NT2/D1 (cell line): ENCODE measurements at places on chromosomes 7 and 10.

DNA sequence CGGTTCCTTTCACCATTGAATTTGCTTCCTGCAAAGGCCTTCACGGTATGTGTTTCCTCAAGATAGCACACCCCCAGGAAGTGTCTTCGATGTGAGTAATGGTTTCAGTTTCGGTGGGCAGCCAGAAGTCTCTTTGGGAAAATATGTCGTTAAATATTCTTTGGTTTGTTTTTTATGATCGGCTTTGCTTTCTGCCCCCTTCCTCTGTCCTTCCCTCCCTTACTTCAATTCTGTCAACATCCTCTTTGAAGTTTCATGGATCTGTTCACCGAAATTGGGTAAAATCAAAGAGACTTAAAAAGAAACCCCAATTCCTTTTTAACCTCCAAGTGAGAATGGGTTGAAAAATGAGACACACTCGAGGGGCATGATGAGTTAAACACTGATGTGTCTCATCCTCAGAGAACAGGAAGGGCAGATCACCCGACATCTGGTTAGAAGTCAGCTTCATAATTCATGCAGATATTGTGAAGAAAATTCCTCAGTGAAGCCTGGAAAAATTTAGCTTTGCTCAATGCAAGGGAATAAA, 170.8 kb upstream of the HABP2 start:
- no peak for DNase-seq

- no peak for DNase-seq
Measured at GRCh38 chr10:87935290-87936141, 72.1 kb downstream of the PTEN start.

GRCh38 chr10:43126759-43127424, 11.4 kb upstream of the CSGALNACT2 start:
- DNase-seq, result no peak

GRCh38 chr10:69449841-69450240, 1.4 kb upstream of the TSPAN15 start:
- DNase-seq, result no peak

GRCh38 chr10:28169525-28169924, 133.3 kb downstream of the MPP7 start:
- no peak for DNase-seq

GRCh38 chr10:117539361-117539773, 3.2 kb upstream of the EMX2 start:
- no peak for DNase-seq

GRCh38 chr7:107668296-107668695, 7.7 kb downstream of the SLC26A4 start:
- DNase-seq, result no peak

GRCh38 chr7:79407351-79407750, 46.1 kb downstream of the MAGI2 start:
- DNase-seq, result no peak

DNA sequence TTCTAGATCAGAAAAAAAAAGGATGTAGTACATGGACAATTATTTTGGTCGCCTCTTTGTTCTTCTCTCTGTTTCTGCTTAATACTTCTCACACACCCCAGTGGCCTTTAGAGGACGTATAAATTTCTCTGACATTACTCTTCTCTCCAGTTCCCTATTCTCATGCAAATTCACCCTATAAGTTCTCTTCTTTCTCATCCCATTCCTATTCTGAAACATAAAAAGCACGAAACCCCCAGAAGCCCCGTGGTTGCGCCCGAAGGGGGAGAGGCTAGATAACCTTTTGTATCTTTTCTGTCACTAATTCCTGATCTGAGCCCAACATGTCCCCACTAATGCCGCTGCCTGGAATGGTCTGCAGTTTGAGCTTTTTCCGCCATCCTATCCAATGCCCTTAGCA, 136.9 kb downstream of the SKIDA1 start:
- DNase-seq, result no peak

GRCh38 chr10:132011024-132011423, 29.3 kb upstream of the BNIP3 start:
- DNase-seq, result no peak

- DNase-seq, result no peak
Measured at GRCh38 chr10:98328163-98328562, 60.2 kb upstream of the LOXL4 start.

GRCh38 chr10:99435986-99436638, 5.7 kb upstream of the GOT1 start:
- no peak for DNase-seq

GRCh38 chr7:68689087-68689433, 909.2 kb upstream of the AUTS2 start:
- DNase-seq, result no peak

- DNase-seq, result no peak
Measured at GRCh38 chr10:110353244-110354119, 48.8 kb upstream of the SMNDC1 start.

- no peak for DNase-seq
Measured at GRCh38 chr10:60176925-60177324, 212.8 kb downstream of the ANK3 start.

DNA sequence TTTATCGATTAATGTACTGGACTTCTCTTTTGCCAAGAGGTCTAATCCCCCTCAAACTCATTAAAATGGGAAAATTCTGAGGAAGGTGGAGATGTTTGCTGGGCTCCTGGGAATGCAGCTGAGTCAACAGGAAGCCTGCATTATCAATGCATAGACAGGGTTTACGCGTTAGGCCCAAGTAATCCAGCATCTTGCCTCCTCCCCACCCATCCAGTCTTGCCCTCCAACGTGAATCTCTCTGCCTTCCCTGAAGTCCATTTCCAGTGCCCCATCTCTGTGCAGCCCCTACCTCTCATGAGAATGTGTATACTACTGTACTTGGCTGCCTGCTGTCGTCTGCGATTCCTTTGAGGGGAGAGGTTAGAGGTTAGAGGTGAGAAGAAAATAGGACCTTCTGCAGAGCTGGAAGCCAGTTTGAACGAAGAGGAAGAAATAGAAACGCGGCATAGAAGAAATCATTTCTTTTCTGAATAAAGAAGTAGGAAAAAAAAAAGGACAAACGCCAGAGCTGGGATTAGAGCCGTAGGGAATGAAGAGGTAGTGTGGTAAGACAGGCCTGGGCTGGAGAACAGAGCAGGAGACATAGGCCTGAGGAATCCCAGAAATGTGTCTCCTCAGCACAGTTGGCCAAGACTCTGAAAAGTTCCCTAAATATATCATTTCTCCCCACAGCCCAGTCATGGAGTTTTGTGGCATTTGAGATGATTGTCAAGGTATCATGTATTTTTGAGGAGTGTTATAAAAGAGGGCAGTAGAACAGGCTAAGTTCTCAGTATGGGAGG, 75.6 kb downstream of the MYOF start:
- DNase-seq, result no peak

- no peak for DNase-seq
Measured at GRCh38 chr7:105643384-105643783, 62.1 kb upstream of the EFCAB10 start.

DNA sequence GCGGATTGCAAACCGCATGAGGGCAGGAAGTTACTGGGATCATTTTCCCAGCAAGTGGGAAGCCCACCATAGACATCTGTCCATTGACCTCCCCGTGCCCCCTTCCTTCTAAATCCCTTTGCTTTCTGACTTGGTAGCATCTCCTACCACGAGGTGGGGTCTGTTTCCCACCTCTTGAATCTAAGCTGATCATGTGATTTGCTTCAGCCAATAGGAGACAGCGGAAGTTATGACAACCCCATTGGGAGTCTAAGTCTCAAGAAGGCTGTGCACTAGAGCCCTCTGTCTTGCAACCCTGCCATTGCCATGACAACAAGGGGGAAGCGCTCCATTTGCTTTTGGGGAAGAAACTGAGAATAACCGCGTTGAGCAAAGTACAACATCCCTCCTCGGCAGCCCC, 39.2 kb upstream of the CARD11 start:
- no peak for DNase-seq

GRCh38 chr7:44280993-44281721, 44.2 kb downstream of the CAMK2B start:
- no peak for DNase-seq

DNA sequence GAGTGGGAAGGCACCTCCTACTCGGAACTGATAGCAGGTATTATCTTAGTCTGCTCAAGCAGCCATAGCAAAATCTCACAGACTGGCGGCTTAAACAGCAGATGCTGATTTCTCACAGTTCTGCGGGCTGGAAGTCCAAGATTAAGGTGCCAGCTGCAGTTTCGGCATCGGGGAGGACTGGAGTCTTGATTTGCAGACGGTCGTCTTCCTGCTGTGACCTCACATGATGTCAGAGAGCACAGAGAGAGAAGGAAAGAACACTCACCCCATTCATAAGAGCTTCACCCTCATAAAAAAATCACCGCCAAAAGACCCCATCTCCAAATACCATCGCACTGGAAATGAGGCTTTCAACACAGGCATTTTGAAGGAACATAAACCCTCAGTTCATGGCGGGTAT, 216.5 kb upstream of the PITRM1 start:
- DNase-seq, result no peak

DNA sequence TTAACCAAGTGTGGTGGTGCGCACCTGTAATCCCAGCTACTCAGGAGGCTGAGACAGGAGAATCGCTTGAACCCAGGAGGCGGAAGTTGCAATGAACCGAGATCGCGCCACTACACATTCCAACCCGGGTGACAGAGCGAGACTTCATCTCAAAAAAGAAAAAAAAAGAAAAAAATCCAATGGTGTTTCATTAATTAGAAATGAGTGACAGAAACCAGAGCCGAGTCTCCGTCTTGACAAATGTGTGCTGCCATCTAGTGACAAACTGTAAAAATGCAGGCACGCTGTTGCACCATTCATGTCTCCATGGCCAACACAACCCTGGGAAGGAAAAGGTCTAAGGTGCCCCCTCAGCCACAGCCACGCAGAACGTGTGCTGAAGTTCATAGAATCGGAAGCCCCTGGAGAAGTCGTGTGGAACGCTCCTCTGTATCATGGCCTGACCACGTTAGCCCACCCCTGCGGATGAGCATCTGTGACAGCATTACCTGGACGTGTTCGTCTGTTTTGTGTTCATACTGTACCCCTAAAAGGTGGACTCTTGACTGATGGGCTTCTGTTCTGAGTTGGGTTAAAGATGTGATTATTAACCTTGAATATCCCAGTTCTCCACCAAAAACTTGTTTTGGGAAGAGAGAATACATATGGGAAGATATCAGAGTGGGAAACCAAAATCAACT, 94.9 kb downstream of the LYZL2 start:
- peak; percentile 44 for DNase-seq

DNA sequence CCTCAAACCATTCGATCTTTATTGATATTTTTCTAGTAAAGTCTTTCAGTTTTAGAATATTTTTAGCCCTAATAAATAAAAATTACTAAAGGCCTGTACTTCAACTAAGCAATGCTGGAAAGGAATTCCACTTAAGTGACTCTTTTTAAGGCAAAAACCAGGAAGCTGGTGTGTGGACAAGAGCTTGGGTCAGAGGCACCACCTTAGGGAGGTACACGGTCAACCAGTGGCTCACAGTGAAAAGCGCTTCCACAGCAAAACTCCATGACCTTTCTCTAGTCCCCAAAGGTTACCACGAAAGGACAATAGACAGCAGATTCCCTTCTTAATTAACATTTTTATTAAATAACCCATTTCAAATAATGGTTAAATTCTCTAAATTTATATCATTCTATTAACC, 31.2 kb downstream of the ARL3 start:
- no peak for DNase-seq
